ENCODE measurements at places on chromosomes 2 and 18. TPM values are rescaled to one million over a fixed set of nuclear protein-coding genes. Genes with fewer than 3 reads are reported as not detected.

Gene NDUFV2
- polyA plus RNA-seq = 184 TPM

DNA sequence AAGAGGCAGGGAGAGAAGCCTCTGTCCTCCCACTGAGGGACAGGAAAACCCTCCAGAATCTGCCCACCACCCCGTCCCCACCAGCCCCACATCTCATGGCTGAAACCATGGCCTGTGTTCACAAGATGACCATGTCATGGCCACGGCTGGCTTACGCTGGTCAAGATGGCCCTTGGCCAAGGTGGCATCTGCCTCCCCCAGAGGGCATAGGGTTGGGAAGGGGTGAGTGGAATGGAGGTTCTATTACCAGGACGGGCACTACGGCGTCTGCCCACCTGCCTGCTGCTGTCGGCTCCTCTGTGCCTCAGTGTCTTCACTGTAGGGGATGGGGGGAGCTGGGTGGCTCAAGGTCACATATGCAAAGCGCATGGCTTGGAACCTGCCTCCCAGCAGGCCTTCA, 19.8 kb downstream of the ODC1 start:
- no peak for DNase-seq
- no peak overlapping the region for H3K4me3 ChIP-seq
- no peak overlapping the region for H3K27ac ChIP-seq
- H3K4me1 ChIP-seq = peaks cover 12% of the 10 kb centered on the region

Gene FSHR
- polyA plus RNA-seq = not detected

GRCh38 chr2:196486146-196486545, 153.4 kb upstream of the CCDC150 start:
- H3K36me3 ChIP-seq = no peaks in the 10 kb centered on the region
- no peaks in the 10 kb centered on the region for H3K27me3 ChIP-seq
- H3K4me1 ChIP-seq = no peaks in the 10 kb centered on the region

Gene NCOA1
- polyA plus RNA-seq = 7.3 TPM

GRCh38 chr18:35144698-35145097, 96.1 kb upstream of the ZNF397 start:
- peaks cover 6% of the 10 kb centered on the region for H3K36me3 ChIP-seq
- no peak overlapping the region for H3K27ac ChIP-seq

Gene MROH2A
- not detected for polyA plus RNA-seq

GRCh38 chr2:231854616-231855125, 68.4 kb downstream of the COPS7B start:
- H3K4me1 ChIP-seq = no peaks in the 10 kb centered on the region
- no peak for DNase-seq
- no peaks in the 10 kb centered on the region for H3K36me3 ChIP-seq
- no peak overlapping the region for H3K4me3 ChIP-seq

Gene NEURL3
- not detected for polyA plus RNA-seq

Gene SULT1C4
- not detected for polyA plus RNA-seq

GRCh38 chr2:10123281-10123680, 742 bp downstream of the RRM2 start:
- peaks cover 70% of the 10 kb centered on the region for H3K4me1 ChIP-seq
- H3K27me3 ChIP-seq = no peaks in the 10 kb centered on the region
- H3K36me3 ChIP-seq = peaks cover 12% of the 10 kb centered on the region
- H3K27ac ChIP-seq = peak overlapping the region; percentile 58

Gene ORC4
- polyA plus RNA-seq = 30.2 TPM

GRCh38 chr2:6309415-6310255, 556.1 kb downstream of the CMPK2 start:
- H3K4me1 ChIP-seq = no peaks in the 10 kb centered on the region
- no peak for DNase-seq
- no peak overlapping the region for H3K27ac ChIP-seq

DNA sequence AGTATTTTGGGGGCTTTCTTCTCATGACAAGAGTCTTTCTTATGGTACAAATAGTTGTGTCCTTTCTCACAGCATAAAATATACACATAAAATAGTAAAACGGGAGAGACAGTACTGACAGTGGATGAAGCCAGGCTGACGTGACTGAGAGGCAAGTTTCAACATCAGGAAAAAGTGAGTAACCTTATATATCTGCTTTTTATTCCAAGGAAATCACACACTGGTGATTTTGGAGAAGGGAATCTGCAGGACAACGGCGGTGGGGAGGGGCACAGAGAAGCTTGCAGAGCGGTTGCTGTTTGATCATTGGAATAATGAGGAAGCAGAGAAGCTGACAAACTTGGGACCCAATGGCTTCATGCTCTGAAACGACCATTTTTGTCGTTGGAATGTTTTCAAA, 130.6 kb upstream of the ZNF236 start:
- H3K4me1 ChIP-seq = peaks cover 31% of the 10 kb centered on the region
- no peak overlapping the region for H3K27ac ChIP-seq
- DNase-seq = no peak
- no peaks in the 10 kb centered on the region for H3K36me3 ChIP-seq
- H3K4me3 ChIP-seq = no peak overlapping the region

- no peak overlapping the region for H3K4me3 ChIP-seq
- no peaks in the 10 kb centered on the region for H3K27me3 ChIP-seq
Measured at GRCh38 chr2:164967781-164968228, 12.5 kb upstream of the SLC38A11 start.

DNA sequence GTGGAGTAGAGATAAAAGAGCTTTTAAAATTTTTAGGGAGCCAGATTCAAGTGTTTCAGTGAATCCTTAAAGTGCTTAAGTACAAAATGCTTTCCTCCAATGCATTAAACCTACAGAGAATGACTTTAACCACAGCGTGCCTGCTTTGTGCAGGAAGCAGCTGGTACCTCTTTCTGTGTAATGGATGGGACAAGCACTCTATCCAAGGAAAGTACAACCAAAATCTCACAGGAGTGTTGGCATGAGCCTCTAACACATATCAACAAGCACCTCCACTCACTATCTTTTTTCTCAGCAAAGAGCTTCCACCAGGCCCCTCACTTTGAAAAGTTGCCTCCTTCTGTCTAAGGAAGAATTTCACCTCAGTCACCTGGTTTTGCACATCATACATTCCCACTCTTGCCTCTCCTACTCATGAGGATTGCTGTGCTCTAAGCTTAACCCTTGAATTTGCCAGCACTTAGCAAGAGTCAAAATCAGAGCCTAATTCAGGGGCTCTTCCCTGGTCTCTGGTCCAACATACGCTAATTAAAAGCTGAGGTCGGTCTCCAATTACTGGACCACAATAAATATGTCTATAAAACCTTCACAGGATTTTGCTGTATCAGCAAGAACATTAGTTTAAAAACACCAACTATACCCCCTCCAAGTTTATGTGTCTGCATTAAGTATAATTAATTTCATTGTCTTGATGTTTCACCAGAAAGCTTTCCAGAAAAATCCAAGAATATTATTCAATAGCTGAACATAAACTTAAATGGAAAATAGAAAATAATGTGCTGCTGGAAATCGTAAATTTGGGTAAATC, 68.9 kb downstream of the ZNF521 start:
- H3K27ac ChIP-seq = no peak overlapping the region
- no peak for DNase-seq
- H3K36me3 ChIP-seq = no peaks in the 10 kb centered on the region
- H3K4me3 ChIP-seq = no peak overlapping the region
- no peaks in the 10 kb centered on the region for H3K27me3 ChIP-seq
- peaks cover 11% of the 10 kb centered on the region for H3K4me1 ChIP-seq

GRCh38 chr18:32219431-32220018, 29.7 kb downstream of the MEP1B start:
- no peak for DNase-seq
- H3K4me1 ChIP-seq = no peaks in the 10 kb centered on the region
- H3K27ac ChIP-seq = no peak overlapping the region
- H3K36me3 ChIP-seq = no peaks in the 10 kb centered on the region
- H3K4me3 ChIP-seq = no peak overlapping the region

Gene EVX2
- polyA plus RNA-seq = not detected

Gene CPLX4
- polyA plus RNA-seq = not detected

DNA sequence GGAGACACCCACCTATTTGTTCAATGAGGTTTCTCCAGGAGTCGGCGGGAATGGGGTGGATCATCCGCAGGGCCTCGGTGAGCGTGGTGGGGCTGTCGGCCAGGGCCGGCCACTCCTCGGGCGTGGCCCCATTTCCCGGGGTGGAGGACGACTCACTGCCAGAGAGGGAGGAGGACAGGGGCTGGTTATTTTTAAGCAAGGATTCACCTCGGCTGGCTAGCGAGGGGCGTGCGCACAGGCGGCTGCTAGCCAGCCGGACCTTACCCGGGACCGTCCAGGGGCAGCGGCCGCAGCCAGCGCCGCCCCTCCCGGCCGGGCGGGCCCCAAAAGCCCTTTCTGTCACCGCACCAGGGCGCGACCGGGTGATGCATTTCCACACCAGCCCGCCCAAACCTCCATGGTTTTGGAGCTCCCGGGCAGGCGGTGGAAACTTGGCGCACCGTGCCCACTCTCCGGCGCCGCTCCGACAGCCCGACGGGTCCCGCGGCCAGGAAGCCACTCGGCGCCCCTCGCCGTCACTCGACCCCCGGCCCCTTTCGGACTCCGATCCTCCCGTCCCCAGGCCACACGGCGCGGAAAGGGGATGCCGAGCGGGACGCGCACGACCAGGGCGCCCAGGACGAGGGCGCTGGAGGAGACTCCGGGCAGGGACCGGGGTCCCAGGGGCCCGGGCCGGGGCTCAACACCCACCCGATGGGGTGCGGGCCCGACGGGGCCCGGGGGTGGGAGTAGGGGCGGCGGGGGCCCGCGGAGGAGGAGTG, 57.1 kb downstream of the SNORC start:
- H3K36me3 ChIP-seq = no peaks in the 10 kb centered on the region
- no peak for DNase-seq
- H3K27me3 ChIP-seq = peaks cover 48% of the 10 kb centered on the region
- no peak overlapping the region for H3K27ac ChIP-seq

DNA sequence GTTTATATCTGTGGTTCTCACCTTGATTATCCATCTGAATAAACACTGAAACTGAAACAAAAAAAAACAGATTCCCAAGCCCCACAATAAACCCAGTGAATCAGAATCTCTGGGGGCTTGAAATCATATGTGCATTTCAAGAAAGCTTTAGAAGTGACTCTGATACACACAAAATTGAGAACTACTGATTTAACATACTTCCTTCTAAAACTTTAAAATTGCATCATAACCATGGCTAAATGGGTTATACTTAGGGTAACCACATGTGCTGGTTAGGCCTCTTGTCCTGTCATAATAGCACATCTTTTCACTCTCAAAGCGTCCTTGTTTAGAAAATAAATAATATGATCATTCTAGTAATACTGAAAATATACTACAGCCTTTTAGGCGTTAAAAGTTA, 100.9 kb downstream of the ATAD2B start:
- no peaks in the 10 kb centered on the region for H3K27me3 ChIP-seq
- peaks cover 8% of the 10 kb centered on the region for H3K4me1 ChIP-seq
- peak; percentile 13 for DNase-seq
- no peak overlapping the region for H3K4me3 ChIP-seq
- H3K27ac ChIP-seq = no peak overlapping the region
- H3K36me3 ChIP-seq = peaks cover 36% of the 10 kb centered on the region

GRCh38 chr2:239232195-239232578, 168.6 kb downstream of the HDAC4 start:
- peaks cover 96% of the 10 kb centered on the region for H3K4me1 ChIP-seq
- peak overlapping the region; percentile 74 for H3K27ac ChIP-seq
- no peak for DNase-seq
- H3K27me3 ChIP-seq = no peaks in the 10 kb centered on the region
- H3K4me3 ChIP-seq = no peak overlapping the region

- no peaks in the 10 kb centered on the region for H3K27me3 ChIP-seq
- peak overlapping the region; percentile 83 for H3K4me3 ChIP-seq
- H3K36me3 ChIP-seq = peaks cover 26% of the 10 kb centered on the region
- H3K4me1 ChIP-seq = peaks cover 64% of the 10 kb centered on the region
Measured at GRCh38 chr2:43222475-43223309, 3.7 kb downstream of the ZFP36L2 start.

GRCh38 chr2:181782660-181783059, 102.3 kb upstream of the NEUROD1 start:
- peaks cover 13% of the 10 kb centered on the region for H3K4me1 ChIP-seq
- no peak overlapping the region for H3K4me3 ChIP-seq
- DNase-seq = no peak
- H3K27ac ChIP-seq = no peak overlapping the region

DNA sequence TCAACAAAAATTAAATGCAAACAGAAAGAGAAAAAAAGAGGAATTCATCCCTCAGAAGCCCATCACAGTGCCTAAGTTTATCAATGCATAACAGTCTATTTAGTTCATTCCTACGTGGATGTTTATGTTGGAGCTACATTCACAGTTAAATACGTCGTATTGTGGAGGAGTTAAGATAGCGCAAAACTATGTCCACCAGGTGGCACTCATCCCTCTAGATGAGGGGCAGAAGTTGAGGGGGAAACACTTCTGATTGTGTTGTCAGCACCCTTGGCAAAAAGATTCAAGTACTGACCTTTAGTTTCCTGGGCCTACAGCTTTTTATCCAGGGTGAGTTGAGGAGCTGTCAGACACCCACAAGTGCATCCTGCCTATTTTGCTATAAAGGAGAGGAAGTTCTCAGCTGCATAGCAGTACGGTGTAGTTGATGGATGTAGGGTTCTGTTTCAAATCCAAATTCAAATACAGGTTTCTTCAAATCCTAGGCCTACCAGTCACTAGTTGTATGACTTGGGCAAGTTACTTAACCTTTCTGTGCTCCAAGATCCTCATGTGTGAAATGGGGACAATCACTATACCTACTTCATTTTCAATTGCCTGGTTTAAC, 26.8 kb upstream of the MYO1B start:
- H3K4me1 ChIP-seq = no peaks in the 10 kb centered on the region
- H3K4me3 ChIP-seq = no peak overlapping the region
- H3K27me3 ChIP-seq = no peaks in the 10 kb centered on the region
- no peak overlapping the region for H3K27ac ChIP-seq
- no peaks in the 10 kb centered on the region for H3K36me3 ChIP-seq

- H3K4me3 ChIP-seq = peak overlapping the region; percentile 52
- no peaks in the 10 kb centered on the region for H3K36me3 ChIP-seq
- H3K27ac ChIP-seq = peak overlapping the region; percentile 61
- DNase-seq = peak; percentile 72
- H3K27me3 ChIP-seq = no peaks in the 10 kb centered on the region
Measured at GRCh38 chr2:37855283-37856041, 69.6 kb upstream of the RMDN2 start.

- H3K27ac ChIP-seq = no peak overlapping the region
- peak; percentile 42 for DNase-seq
- H3K4me1 ChIP-seq = no peaks in the 10 kb centered on the region
- no peaks in the 10 kb centered on the region for H3K36me3 ChIP-seq
Measured at GRCh38 chr18:47756364-47757016, 174.0 kb downstream of the SMAD2 start.

DNA sequence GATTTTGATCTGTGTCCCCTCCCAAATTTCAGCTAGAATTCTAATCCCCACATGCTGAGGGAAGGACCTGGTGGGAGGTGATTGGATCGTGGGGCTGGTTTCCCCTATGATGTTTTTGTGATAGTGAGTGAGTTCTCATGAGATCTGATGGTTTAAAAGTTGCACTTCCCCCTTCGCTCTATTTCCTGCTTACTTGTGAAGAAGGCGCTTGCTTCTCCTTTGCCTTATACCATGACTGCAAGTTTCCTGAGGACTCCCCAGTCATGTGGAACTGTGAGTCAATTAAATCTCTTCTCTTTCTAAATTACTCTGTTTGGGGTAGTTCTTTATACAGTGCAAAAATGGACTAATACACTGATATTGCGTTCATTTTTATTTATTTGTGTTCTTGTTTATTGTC, 636.8 kb upstream of the LINC00305 start:
- H3K36me3 ChIP-seq = no peaks in the 10 kb centered on the region
- no peaks in the 10 kb centered on the region for H3K27me3 ChIP-seq
- H3K4me1 ChIP-seq = no peaks in the 10 kb centered on the region
- H3K27ac ChIP-seq = no peak overlapping the region
- no peak for DNase-seq

All from CD14-positive monocyte (primary cell).